ENCODE measurements at places on chromosomes 2 and 18.

DNA sequence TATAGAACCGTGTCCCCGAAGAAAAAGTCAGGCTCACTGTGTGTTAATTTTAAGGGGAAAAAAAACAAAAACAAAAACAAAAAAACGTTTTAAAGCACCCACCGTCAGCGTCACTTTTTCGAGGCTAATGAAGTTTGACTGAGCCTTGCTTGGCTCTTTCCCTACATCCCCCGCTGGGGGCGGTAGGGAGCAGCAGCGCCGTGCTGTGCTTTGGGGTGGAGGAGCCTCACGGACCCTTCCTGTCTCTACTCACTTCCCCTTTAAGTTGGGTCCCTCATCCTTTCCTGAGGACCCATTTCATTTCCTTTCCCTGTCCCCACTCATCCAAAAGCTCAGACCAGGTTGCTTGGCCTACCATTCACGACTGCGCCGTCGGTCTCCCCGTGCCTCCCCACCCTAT is 82.8 kb upstream of the RPL31 start:
- no peak for DNase-seq

DNA sequence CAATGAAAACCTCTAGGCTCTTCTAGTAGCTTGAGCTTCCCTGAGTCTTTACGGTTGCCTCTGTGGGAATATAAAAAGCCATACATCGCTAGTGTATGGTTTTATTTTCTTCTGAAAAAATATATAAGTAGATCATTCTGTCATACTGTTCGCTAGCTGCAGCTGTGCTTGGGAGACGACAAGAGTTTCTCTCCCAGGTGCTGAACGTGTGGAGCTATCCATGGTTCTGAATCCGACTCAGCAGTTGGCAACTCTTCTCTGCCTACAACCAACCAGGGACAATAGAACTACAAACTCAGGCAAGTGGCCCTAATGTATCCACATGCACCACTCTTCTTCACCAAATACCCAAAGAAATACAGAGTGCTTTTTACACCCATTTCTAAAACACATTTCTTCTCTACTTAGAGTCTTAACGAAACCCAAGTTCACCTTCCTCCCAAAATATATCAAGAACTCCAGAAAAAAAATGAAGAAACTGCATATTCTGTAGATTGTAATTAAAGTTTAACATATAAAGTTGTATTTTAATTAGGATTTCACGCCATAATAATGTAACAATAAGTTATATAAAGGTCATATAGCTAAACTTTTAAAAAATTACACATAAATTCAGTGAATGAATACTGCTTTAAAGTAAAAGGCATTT is 2.2 kb upstream of the KCNH7 start:
- peak; percentile 72 for DNase-seq

DNA sequence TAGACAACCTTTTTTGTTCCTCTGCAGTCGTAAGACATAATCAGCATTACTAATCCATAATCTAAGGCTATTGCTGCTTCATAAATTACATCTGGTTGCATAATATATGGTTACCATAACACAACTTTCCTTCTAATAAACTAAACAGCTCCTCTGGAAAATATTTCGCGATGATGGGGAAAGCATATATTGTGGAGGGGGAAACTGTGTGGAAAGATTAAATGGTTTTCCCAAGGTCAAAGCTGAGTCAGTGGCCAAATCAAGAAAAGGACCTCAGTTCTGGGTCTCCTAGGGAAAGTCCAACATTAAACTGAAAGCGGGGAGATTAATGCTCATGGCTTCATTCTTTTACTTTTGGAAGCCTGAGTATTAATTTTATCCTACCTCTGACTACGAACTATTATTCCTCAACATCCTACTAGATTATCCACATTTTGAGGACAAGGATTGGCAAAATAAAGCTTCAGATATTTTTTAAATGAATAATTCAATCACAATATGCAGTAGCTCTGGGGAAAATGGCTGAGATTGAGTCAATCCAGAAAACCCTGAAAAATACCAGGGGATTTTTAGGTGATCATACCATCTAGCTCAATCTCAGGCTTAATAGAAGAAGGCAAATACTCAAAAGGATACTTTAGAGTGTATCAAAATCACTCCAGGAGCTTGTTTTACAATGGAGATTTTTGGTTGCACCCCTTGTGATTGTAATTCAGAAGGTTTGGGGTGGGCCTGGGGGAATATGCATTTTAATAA is 33.8 kb upstream of the STK17B start:
- no peak for DNase-seq

- no peak for DNase-seq
Observed at GRCh38 chr2:144654523-144654922, 134.6 kb upstream of the ZEB2 start.
